ENCODE measurements at places on chromosomes 16 and 17.

DNA sequence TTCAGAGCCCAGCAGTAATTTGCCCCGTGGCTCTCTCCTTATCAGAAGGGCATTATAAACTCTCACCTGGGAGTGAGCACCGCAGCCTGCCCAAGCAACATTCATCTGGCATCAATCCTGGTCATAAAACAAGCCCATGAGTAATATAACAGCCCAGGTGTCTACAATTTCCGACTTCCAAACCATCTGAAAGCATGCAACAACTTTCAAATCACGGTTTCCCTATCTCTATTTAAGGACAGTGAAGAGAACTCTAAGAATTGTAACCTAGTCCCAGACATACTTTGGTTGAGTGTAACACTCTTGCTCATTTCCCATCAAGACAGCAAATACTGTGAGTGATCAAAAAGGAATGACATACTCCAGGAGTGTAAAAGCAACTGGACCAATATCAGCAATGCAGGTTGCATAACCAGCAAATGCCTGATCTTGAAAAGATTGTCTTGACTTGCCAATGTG, 487.4 kb upstream of the SOX9 start:
- peak; percentile 91 for DNase-seq

GRCh38 chr17:65283704-65284103, 146.5 kb downstream of the RGS9 start:
- DNase-seq = peak; percentile 45

GRCh38 chr16:58962811-58963210, 228.7 kb upstream of the GOT2 start:
- DNase-seq = no peak

GRCh38 chr17:34377078-34377823, 14.2 kb upstream of the CCL1 start:
- DNase-seq = no peak

DNA sequence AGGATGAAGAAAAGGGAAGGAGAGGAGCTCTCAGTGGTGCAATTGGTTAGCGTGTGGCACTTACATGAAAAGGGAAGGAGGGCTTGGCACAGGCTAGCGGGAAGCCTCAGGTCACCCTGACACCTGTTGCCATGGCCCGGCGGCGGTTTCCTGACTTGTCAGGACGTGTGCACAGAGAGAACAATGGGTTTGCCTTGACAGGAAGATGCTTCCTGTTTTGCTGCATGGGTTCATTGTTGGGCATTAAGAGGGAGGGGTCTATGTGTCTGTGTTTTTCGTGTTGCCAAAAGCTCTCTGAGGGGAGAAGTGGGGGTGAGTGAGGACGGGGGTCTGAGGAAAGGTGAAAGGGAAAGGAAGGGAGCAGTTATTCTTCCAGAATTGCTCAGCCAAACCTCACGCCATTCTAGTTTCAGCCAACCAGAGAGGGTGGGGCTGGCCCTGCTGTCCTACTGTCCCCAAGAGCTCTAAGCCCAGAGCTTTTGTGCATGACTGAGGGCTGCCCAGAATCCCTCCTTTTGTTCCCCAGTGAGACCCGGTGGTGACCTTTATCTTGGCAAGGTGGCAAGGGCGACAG, 17.1 kb upstream of the CCR7 start:
- no peak for DNase-seq
